ENCODE measurements at places on chromosomes 7 and 10.

- H3K4me1 ChIP-seq: no peaks in the 10 kb centered on the region
- DNase-seq: no peak
- no peaks in the 10 kb centered on the region for H3K27me3 ChIP-seq
- H3K4me3 ChIP-seq: no peak overlapping the region
Observed at GRCh38 chr7:81676813-81677212, 93.0 kb downstream of the HGF start.

DNA sequence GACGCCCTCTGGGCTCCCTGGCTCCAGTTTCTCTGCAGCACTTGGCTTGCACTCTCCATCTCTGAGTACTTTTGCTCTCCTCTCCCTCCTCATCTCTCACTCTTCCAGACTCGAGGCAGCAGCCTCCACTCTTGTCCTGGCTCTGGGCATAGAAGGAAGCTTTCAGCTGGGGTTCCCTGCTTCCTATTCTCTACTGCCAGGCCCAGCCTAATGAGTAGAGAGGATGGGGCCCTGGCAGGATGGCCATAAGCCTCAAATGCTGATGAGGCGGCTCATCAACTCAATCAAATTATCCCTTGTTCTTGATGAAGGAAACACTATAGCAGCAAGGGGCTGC, 55.8 kb downstream of the NEURL1 start:
- no peaks in the 10 kb centered on the region for H3K36me3 ChIP-seq
- peak; percentile 3 for DNase-seq
- H3K27ac ChIP-seq: no peak overlapping the region
- peaks cover 56% of the 10 kb centered on the region for H3K4me1 ChIP-seq
- H3K27me3 ChIP-seq: no peaks in the 10 kb centered on the region
- H3K4me3 ChIP-seq: no peak overlapping the region

DNA sequence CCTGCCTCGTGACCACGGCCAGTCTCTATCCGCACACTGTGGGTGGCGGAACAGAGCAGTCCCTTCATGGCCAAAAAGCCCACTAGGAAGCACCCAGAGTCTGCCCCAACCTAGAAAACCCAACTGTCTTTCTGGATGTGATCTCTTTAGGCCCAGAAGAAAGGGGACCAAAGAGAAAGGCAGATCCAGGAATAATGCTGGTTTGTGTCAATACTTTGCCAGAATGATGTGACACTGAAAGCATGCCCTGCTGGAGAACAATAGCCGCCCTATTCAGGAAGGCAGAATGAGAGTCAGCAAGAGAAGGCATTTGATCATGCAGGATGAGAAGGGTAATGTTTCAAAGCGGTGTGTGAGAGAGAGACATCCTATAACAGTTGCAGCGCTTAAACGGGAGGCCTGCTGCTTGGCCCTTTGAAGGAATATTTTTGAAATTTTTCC, 274.7 kb downstream of the USP6NL start:
- no peaks in the 10 kb centered on the region for H3K4me1 ChIP-seq
- no peaks in the 10 kb centered on the region for H3K36me3 ChIP-seq
- H3K27me3 ChIP-seq: no peaks in the 10 kb centered on the region
- H3K4me3 ChIP-seq: no peak overlapping the region
- no peak for DNase-seq

DNA sequence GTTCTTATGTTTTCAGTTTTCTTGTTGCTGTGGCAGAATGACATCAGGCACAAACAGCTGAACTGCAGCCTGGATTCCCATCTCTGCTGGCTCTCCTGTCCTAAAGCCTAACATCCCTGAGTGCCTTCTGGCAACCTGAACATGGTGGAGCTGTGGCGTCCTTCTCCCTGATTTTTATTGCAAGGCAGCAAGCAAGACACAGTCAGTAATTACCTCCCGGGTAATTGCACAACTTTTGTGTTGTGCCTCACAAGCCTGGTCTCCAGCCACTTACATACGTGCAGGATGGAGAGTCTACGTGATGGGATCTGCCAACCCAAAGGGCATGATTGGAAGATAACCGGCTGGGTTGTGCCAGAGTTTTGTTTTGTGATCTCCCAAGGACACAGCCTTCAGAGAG, 116.1 kb upstream of the PARD3 start:
- H3K27me3 ChIP-seq: no peaks in the 10 kb centered on the region
- peaks cover 3% of the 10 kb centered on the region for H3K4me1 ChIP-seq
- DNase-seq: peak; percentile 29
- no peak overlapping the region for H3K4me3 ChIP-seq

- no peaks in the 10 kb centered on the region for H3K36me3 ChIP-seq
- peaks cover 7% of the 10 kb centered on the region for H3K4me1 ChIP-seq
- DNase-seq: peak; percentile 20
- no peak overlapping the region for H3K27ac ChIP-seq
- no peaks in the 10 kb centered on the region for H3K27me3 ChIP-seq
Observed at GRCh38 chr10:36281831-36282331, 639.8 kb upstream of the FZD8 start.

DNA sequence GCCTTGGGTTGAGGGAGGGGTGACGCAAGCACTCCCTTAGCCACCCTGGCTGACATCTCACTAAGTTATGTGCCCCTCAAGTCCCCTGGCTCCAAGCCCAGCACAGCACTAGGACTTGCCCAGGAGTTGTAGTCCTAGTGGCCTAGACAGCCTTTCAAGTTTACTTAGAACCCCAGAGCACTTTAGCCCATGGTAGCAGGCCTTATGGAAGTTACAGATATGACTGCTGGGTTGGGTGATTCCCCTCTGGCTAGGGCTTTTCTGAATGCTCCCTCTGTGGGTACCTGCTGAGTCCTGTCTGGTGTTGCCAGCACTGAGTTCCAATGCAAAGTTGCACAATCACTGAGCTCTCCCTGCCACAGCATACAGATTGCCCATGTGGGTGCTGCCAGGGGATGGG, 83.2 kb downstream of the AHCYL2 start:
- no peak for DNase-seq
- H3K36me3 ChIP-seq: peaks cover 9% of the 10 kb centered on the region
- no peaks in the 10 kb centered on the region for H3K4me1 ChIP-seq
- no peaks in the 10 kb centered on the region for H3K27me3 ChIP-seq

DNA sequence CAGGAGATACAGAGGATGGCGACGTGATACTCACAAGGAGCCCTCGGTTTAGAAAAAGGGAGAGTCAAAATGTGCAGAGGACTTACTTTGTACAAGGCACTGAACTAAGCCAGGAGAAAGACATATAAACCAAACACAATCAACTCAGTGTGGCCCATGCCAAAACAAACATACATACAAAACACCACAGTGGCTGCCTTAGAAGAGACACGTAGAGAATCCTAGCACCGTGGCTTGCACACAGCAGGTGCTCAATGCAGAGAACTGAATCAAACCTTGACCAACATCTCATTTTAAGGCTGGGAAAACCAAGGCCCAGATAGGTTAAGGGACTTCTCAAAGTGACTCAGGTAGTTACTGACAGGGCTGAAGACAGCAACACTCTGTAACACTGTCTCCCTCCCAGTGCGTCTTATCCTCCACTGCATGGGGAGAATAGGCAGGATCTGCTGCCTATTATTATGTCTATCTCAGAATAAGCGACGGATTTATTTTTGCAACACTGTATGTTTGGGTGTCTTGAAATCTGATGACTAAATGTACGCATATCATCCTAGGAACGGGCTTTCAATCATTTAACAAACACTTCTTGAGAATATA, 11.0 kb downstream of the SORBS1 start:
- H3K36me3 ChIP-seq: no peaks in the 10 kb centered on the region
- no peak overlapping the region for H3K27ac ChIP-seq
- no peak overlapping the region for H3K4me3 ChIP-seq
- no peaks in the 10 kb centered on the region for H3K27me3 ChIP-seq
- no peak for DNase-seq

GRCh38 chr7:47677664-47678063, 95.8 kb upstream of the TNS3 start:
- H3K4me1 ChIP-seq: no peaks in the 10 kb centered on the region
- H3K4me3 ChIP-seq: no peak overlapping the region
- H3K36me3 ChIP-seq: no peaks in the 10 kb centered on the region
- DNase-seq: no peak
- H3K27me3 ChIP-seq: no peaks in the 10 kb centered on the region

DNA sequence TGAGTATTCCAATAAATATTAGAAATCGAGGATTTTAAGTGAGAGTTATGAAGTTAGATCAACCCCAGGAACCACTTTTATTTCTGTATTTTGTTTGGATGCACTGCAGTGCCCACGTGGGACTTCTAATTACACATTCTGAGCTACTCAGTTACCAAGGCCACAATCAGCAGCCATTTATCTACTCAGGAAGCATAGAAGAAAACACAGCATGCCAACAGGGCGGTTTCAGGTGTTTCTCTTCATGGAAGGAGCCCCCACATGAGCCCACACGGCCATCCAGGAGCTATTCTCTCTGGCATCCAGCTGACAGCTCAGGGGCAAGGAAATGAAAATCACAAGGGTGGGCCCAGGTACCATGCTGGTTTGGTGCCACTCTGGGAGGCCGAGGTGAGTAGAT, 266.5 kb upstream of the MKLN1 start:
- DNase-seq: no peak
- H3K4me3 ChIP-seq: no peak overlapping the region
- no peaks in the 10 kb centered on the region for H3K4me1 ChIP-seq
- peaks cover 2% of the 10 kb centered on the region for H3K36me3 ChIP-seq
- no peaks in the 10 kb centered on the region for H3K27me3 ChIP-seq
- no peak overlapping the region for H3K27ac ChIP-seq

DNA sequence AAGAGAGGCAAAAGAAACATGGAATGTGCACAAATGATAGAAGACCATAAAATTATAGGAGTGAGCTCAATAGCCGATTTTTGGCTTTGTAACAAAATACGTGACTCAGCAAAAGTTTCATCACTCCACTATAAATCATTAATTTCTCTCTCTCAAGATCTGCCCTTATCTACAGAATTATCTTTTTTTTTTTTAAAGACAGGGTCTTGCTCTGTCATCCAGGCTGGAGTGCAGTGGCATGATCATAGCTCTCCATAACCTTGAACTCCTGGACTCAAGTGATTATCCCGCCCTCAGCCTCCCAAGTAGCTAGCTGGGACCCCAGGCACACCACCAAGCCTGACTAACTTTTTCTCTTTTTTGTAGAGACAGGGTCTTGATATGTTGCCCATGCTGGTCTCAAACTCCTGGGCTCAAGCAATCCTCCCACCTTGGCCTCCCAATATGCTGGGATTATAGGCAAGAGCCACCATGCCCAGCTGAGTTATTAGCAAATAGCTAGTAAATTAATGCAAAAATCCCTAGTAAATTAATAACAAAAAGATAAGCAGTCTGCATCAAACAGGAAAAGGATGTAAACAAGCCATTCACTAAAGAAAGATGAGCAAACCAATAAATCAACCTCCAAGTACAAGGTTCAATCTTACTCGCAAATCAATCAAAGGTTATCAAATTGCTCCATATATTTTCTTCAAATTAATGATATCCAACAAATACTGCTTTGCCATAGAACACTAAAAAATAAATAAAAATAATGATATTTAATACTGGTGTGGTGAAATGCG, 450.7 kb downstream of the PARD3 start:
- H3K27ac ChIP-seq: no peak overlapping the region
- H3K27me3 ChIP-seq: no peaks in the 10 kb centered on the region
- DNase-seq: no peak
- H3K4me3 ChIP-seq: no peak overlapping the region

DNA sequence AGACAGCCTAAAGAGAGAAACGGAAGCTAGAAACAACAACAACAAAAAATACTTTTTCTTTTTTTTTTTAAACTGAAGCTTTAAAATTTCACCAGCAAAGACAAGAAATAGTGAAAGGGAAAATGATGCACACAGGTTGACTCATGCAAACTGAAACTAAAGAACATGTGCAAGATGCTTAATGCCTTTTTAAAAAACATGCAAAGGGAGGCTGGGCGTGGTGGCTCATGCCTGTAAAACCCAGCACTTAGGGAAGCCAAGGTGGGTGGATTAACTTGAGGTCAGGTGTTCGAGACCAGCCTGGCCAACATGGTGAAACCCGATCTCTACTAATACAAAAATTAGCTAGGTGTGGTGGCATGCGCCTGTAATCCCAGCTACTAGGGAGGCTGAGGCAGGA, 15.1 kb upstream of the CUBN start:
- 0 out of 2 replicates have a peak, but pooled peaks cover 3% of the 10 kb centered on the region for H3K4me1 ChIP-seq
- H3K27ac ChIP-seq: no peak overlapping the region
- DNase-seq: no peak

DNA sequence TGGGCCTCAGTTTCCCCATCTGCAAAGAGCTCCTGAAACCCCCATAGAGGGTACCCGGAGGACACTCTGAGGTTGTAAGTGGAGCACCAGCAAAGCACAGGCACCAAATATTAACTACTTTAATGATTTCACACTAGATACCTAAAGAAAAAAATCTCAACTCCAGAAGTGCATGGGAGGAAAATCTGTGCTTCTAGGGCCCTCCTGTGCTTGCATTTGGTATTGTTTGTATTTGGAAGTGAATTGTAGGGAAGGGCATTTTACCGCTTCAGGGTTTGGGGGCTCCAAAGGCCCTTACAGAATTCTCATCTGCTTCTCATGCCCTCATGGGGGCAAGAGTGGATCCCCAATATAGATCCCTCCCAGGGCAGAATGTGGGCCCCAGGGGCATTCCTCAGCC, 22.4 kb upstream of the DRGX start:
- no peak for DNase-seq
- H3K4me3 ChIP-seq: no peak overlapping the region
- H3K36me3 ChIP-seq: no peaks in the 10 kb centered on the region
- H3K27ac ChIP-seq: no peak overlapping the region
- H3K27me3 ChIP-seq: no peaks in the 10 kb centered on the region

- no peaks in the 10 kb centered on the region for H3K36me3 ChIP-seq
- no peaks in the 10 kb centered on the region for H3K4me1 ChIP-seq
- no peak for DNase-seq
- H3K4me3 ChIP-seq: no peak overlapping the region
Observed at GRCh38 chr7:115851291-115851690, 179.3 kb downstream of the TFEC start.

- H3K4me1 ChIP-seq: no peaks in the 10 kb centered on the region
- no peaks in the 10 kb centered on the region for H3K36me3 ChIP-seq
- no peak overlapping the region for H3K4me3 ChIP-seq
- H3K27me3 ChIP-seq: peaks cover 15% of the 10 kb centered on the region
- no peak overlapping the region for H3K27ac ChIP-seq
Observed at GRCh38 chr10:132946806-132947546, 4.6 kb upstream of the CFAP46 start.

- H3K4me3 ChIP-seq: no peak overlapping the region
- no peak overlapping the region for H3K27ac ChIP-seq
- DNase-seq: no peak
- H3K36me3 ChIP-seq: no peaks in the 10 kb centered on the region
- H3K27me3 ChIP-seq: no peaks in the 10 kb centered on the region
Observed at GRCh38 chr10:33807531-33808359, 473.3 kb upstream of the NRP1 start.

GRCh38 chr10:14782691-14783363, 8.1 kb upstream of the FAM107B start:
- H3K27me3 ChIP-seq: no peaks in the 10 kb centered on the region
- no peaks in the 10 kb centered on the region for H3K4me1 ChIP-seq
- no peak overlapping the region for H3K4me3 ChIP-seq
- no peak overlapping the region for H3K27ac ChIP-seq
- H3K36me3 ChIP-seq: no peaks in the 10 kb centered on the region

DNA sequence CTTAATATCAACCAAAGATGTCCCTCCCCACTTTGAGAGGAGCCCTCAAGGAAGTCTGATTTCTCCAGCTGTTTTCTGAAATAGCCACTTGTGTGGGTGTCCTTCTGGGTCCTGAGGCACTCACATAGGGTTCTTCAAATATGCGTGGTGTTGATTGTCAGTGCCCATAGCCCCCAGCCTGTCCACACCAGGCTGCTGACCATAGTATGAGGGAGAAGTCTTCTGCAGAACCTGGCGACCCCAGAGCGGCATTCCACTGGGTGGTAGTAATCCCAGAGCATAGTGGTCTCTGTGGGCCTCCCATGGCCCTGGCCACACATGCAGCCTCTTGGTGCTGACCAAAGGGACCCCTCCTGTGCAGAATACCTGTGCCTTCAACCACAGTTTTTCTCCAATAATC, 82.7 kb upstream of the MACROH2A2 start:
- H3K36me3 ChIP-seq: no peaks in the 10 kb centered on the region
- H3K27ac ChIP-seq: no peak overlapping the region
- H3K4me1 ChIP-seq: peaks cover 23% of the 10 kb centered on the region
- H3K27me3 ChIP-seq: no peaks in the 10 kb centered on the region
